Subcutaneous preadipocyte (primary cell): ENCODE measurements at places on chromosomes 7 and 10. TPM values are rescaled to one million over a fixed set of nuclear protein-coding genes. Genes with fewer than 3 reads are reported as not detected.

Gene DYNC1I1
- total RNA-seq, result 0.73 and 1.6 TPM in 2 replicates

Gene CPN1
- total RNA-seq, result not detected in 2 replicates

Gene PRLHR
- total RNA-seq, result not detected in 2 replicates

Gene IRF5
- total RNA-seq, result not detected in 2 replicates

Gene SERPINE1
- total RNA-seq, result 287 and 464 TPM in 2 replicates

Gene ASZ1
- total RNA-seq, result not detected in 2 replicates

Gene NXPH1
- total RNA-seq, result not detected in 2 replicates

Gene OR2A1
- under 0.01 and 0.37 TPM in 2 replicates for total RNA-seq
